NCI-H2081 treated with DMSO at 0.1 percent for 48 hours (cell line): ENCODE measurements at places on chromosomes 4 and X.

DNA sequence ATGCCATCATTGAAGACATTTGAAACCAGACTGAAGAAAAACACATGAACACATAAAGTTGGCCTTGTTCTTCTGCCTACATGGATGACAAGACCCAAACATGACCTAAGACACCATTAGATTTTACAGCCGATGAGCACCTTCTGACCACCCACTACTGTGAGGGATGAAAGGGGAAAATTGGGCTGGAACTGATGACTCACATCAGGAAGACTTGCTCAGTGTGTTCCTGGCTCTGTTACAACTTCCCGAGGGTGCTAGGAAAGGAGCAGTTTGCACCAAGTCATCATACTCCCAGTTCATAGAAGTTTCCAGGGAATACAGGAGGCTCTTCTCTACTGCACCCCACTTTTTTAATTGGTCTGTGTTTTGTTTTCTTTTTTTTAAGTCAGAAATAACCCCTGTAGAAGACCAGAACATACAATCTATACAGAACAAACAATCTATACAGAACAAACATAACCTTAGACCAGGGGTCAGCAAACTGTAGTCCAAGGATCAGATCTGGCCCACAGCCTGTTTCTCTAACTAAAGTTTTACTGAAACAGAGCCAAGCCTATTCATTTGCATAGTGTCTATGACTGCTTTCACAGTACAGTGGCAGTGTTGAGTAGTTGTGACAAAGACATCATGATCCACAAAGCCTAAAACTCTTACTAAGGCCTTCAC, 25.3 kb downstream of the BTC start:
- DNase-seq = no peak

DNA sequence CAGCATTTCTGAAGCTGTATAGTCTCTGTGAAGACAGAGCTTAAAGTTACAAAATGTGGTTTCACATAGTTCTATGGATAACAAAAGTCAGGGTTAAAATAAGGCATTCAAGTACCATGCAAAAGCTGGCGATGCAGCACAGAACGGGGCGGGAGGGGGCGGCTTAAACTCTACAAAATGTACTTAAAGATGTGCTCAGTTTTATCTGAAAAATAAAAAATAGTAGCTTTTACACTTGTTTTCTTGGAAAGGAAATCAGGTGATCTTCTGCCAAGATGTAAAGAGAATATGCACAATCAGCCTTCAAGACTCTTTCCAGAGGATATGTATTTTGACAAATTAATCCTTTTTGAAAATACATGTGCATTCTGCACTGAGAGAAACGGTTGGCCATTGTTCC, 301.7 kb upstream of the EMCN start:
- no peak for DNase-seq

DNA sequence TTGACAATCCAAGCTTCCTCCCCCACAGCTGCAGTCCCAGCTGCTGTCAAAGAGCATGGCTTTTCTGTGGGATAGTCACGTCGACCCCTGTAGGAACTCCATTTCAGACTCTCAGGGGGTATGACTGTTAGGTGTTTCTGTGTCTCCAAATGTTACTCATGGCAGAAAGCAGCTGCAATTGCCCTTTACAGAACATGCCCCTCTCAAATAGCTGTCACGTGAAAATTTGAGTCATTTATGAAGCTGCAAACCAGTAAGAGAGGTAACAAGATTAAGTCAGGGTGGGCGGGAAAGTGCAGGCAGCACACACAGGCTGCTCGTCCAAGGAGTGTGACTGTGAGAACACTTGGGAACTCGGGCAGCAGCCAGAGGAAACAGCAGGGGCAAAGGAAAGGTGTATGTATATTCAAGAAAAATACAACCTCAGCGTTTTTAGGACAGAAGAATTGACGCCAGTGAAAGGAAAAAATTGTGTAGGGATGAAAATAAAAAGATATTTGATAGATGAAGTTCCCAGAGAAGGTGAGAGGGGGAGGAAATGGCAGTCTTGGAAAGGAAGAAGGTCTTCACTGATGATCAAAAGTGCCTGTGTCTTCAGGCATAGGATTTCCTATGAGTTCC, 66.5 kb upstream of the TMEM184C start:
- no peak for DNase-seq

DNA sequence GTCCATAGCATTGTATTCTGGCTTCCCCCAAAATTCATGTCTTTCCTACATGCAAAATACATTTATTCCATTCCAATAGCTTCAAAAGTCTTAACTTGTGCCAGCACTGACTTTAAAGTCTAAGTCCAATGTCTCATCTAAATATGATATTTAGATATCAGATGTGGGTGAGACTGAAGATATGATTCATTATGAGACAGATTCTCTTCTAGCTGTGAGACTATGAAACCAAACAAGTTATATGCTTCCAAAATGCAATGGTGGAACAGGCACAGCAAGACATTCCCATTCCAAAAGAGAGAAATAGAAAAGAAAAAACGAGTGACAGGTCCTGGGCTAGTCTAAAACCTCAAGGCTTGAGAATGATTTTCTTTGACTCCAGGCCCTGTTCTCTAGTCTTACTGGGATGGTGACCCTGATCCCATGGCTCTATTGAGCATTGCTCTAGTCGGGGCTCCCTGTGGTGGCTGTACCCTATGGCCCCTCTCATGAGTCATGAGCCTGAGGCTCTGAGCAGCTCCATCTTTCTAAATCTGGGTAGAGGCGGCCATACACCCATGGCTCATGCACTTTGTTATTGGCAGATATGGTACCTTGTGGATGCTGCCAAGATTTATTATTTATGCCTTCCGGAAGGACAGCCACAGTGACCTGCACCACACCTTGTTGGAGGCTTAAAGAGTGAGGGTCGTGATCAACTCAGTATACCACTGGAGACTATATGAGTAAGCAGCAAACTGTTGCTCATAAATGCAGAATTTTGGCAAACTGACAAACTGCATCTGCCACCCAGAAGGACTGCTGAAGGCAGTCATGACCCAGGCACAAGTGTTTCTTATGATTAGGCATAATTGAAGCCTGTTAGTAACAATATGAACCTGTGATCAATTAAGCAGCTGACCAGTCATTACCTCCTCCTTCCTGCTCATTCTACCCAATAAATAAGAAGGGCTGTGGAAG, 38.5 kb upstream of the BOD1L1 start:
- DNase-seq = no peak

DNA sequence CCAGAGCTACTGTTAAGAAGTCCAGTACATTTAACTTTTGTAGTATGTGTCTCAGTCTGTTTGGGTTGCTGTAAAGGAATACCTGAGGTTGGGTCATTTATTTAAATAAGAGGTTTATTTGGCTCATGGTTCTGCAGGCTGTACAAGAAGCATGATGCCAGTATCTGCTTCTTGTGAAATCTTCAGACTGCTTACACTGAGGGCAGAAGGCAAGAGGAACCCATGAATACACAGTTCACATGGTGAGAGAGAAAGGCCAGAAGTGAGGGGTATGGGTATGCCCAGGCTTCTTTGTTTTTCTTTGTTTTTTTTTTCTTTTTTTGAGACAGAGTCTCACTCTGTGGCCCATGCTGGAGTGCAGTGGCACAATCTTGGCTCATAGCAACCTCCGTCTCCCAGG, 6.0 kb upstream of the CISD2 start:
- no peak for DNase-seq

- DNase-seq = no peak
Observed at GRCh38 chr4:114420069-114420468, 178.5 kb upstream of the UGT8 start.

GRCh38 chr4:80475236-80475635, 139.7 kb downstream of the CFAP299 start:
- DNase-seq = no peak

- peak; percentile 39 for DNase-seq
Observed at GRCh38 chrX:56563231-56564161, at the start of gene UBQLN2. TSS of gene UBQLN2 (plus strand) at chrX:56563627. CDS start at chrX:56563874, 247 bp downstream.

DNA sequence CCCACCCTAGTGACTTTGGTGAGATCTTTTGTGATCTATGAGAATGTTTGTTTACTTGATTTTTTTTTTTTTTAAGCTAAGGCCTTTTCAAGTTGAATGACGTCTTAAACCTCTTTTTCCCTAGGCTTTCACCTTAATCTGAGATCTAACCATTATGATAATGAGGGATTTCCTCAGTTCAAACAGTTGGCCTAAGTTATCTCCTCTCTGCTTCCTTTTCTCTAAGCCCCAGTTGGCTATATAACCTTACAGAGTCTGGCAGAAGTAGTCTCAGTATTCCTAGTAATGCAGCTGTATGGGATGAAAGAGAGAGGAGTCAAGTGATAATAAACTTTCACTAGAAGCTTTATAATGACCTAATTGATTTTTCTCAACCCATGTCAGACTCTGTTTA, 99.0 kb downstream of the STIM2 start:
- DNase-seq = no peak

DNA sequence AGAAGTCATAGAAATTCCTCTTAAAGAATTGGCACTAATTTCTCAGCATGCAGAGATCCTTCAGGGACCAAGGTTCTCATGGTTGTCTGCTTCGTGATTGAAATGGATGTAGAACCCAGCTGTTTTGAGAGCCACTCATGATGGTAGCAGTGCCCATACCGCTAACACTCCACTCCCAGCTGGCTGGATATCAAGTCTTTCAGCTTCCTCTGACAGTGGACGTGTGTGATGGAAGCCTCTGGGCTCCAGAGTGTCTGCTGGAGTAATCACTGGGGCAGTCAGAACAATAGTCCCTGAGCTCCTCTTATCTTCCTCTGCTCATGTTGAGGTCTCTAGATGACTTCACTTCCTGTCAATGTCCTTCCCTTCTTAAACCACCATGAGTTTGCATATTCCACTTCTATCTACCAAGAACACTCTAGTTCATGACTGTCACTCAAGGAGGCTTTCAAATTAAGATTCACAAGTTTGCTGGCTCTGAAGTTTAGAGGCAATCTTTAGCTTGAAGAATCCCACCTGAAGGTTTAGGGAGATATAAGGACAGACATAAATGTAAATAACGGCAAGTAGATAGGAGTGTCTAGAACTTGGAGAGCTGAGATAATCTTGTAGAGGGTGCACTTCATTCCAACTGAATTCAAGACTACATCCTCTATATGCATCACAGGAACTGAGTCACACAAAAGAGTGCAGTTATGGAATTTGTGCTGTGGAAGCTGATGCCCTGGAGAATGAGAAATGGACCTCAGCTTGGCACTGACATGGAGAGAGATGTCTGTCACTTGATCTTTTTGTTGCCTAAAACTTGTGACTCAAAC, 64.5 kb upstream of the WDR1 start:
- no peak for DNase-seq

DNA sequence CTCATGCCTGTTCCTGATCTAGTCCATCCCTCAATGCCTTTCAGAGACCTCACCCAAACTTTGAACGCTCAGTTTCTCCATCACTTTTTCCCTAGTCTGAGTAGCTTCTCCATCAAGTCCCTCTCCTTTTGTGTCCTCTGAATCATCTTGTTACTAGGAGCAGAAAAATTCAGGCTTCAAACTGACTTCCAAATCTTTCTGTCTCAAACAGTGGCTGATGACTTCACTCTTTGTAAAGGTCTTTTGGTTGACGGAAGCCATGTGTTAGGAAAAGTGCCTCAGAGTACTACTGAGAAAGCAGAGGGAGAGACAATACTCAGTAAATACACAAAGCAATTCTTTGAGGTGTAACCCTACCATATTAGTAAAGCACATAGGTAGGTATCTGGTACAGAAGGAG, 65.7 kb upstream of the CAMK2D start:
- DNase-seq = no peak

- DNase-seq = no peak
Observed at GRCh38 chr4:59966758-59967157, 1233.4 kb upstream of the ADGRL3 start.

DNA sequence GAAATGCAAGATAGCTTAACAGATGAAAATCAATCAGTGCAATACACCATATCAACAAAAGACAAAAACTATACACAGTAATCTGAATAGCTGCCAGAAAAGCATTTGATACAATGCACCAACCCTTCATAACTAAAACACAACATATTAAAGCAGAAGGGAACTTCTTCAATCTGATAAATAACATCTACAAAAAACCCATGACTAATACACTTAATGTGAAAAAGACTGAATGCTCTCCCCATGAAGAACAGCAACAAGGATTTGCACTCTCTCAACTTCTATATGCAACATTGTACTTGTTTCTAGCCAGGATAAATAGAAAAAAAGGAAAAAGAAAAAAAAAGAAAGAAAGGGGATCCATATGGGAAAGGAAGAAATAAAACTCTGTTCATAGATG, 139.7 kb downstream of the RBM47 start:
- DNase-seq = no peak

DNA sequence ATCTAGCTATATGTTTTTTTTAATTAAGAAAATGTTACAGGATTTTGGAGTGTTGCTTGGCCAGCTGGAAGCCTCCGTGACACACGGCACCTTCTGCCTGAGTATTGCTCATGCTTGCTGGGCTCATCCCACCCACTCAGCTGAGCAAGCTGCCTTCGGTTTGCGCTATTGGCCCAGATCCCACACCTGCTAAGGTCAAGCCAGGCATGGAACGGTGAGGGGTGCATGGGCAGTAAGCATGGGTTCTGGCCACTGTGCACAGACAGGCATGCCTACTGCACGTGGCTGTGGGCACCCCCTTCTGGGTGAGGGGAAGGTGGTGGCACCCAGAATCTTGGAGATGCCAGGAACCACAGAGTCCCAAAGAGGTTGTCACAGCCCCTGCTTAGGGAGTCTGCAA, 1178.4 kb upstream of the PCDH7 start:
- DNase-seq = no peak

DNA sequence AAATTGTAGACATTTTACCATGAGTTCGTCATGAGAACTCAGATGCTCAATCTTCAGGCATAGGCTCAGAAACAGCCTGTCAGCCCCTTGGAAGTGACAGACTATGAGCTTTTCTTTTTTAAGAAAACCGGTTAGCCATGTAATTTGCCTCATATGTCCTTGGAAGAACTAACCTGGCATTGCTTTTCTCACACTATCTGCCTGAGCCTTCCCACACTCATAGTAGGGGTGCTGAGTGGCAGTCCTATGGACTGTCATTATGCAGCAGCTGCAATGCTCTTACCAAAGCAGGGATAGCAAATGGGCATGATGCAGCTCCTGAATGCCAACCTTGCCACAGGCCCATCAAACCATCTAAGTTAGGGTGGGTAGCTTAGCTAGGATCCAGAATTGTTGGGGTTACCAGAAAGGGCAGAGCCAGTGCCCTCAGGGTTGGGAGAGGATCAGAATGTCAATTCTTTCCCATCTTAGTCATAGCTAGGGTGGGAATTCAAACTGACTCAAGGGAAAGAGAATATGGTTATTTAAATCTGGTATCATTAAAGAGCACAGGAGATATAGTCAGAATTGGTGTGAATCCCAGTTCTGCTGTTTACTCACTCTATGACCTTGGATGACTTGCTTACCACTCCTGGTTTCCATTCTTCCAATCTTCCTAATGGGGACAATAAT, 230.6 kb upstream of the CPEB2 start:
- no peak for DNase-seq

- DNase-seq = no peak
Observed at GRCh38 chr4:8615921-8616787, 23.6 kb downstream of the CPZ start.

DNA sequence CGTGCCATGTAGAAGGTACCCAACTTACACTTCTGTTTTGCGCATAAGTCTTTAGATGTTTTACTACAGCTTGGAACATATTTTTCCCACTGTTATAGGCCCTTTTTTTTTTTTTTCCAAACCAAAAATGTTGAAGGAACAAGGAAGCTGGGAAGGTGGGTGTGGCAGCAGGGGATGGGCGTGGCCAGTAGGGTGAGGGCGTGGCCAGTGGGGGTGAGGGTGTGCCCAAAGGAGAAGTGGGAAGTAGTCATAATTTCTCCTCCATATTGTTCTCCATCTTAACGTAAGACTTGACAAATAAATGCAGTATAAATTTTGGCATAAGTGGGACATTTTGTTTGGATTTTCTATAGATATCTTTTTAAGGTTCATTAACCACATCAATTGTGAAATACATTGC, 30.4 kb downstream of the CLDN22 start:
- DNase-seq = no peak
